ENCODE measurements at places on chromosomes 1 and 21. TPM values are rescaled to one million over a fixed set of nuclear protein-coding genes. Genes with fewer than 3 reads are reported as not detected.

CFAP45 gene
- 1.2 TPM for total RNA-seq

TRAF3IP3 gene
- 166 TPM for total RNA-seq

COA6 gene
- 20.7 TPM for total RNA-seq

- DNase-seq, result no peak
These were observed 31.3 kb upstream of the KCNA2 start for GRCh38 chr1:110637475-110637874.

- no peak for DNase-seq
These were observed 472.6 kb upstream of the DEPDC1 start for GRCh38 chr1:68969441-68969840.

- DNase-seq, result no peak
These were observed 154.4 kb downstream of the PTPRU start for GRCh38 chr1:29390491-29391361.

ASPM gene
- total RNA-seq, result 0.46 TPM

DNA sequence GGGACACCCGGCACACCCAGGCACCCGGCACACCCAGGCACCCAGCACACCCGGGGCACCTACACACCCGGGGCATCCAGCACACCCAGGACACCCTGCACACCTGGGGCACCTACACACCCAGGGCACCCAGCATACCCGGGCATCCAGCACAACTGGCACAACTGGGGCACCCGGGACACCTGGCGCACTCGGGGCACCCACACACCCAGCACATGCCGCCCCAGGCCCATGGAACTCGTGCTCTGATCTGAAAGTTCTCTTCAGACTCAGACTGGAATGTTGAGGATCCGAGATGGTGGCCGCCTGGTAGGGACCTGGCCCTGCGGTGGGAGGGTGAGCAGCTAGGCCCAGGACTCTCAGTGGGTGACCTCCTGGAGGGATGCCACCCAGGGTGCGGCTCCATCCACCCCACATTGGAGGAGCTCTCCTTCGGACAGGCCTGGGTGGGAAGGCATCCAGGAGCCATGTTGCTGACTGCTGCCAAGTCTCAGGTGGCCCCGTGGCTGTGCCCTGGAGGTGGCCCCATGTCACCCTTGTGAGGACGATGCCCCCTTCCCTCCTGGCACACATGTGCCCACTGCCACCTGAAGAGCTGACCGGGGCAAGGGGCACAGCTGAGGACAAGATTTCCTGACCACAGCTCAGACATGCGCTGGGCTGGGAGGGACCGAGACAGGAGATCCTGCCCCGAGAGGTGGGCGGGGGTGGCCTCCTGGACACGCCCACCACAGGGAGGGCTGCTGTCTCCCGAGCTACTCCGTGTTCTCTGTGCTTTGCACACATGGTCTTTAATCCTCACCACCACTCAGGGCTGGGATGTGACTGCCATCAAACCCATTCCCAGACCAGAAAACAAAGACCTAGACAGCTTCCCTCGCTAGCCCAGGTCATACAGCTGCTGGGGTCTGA is 37.0 kb downstream of the UBE2G2 start:
- DNase-seq, result no peak

DNA sequence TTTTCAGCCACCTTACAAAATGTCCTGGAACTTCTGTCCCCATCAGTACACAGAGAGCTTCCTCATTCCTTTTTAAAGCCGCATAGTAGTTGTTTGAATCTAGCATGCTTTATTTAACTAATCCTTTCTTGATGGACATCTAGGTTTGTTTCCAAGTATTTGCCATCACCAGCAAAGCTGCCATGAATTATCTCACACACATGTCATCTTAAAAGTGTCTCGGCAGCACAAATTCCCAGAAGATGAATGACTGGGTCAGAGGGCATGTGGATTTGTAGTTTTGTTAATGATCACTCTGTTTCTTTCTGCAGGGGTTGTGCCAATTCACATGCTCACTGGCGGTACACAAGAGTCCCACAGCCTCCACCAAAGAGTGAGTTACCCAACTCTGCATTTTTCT is 68.3 kb downstream of the CLIC6 start:
- DNase-seq, result no peak

DNA sequence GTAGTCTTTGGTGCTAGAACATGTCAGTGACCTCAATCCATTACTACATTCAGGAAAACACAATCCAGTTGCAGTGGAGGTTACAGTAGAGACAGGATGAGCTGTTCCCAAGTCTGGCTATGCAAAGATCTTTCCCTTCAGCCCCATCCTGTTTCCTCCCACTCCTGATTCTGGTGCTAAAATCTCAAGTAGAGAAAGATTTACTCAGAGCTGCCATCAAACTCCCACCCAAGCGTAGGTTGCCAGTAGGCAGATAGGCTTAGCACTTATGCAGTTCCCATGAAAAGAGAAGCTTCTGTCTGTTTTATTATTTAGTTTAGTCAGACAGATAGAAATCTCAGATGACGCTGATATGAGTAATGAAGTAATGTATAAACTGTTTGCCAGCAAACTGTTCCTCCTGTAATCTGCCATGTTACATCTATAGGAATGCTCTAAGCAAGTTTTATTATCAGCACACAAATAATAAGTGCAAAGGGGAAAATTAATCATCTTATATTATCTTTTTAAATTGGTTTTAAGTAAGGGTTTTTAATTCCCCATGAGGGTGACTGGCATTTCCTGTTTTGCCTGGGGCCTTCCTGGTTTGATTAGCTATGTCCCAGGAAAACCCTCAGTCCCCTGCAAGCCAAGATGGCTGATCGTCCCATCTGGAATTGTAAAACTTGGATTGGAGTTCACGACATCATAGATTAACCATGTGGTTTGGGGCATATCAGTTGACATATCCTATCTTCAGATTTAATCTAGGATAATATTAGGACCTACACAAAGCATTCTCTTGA is 188.3 kb upstream of the PALMD start:
- DNase-seq, result no peak

DNA sequence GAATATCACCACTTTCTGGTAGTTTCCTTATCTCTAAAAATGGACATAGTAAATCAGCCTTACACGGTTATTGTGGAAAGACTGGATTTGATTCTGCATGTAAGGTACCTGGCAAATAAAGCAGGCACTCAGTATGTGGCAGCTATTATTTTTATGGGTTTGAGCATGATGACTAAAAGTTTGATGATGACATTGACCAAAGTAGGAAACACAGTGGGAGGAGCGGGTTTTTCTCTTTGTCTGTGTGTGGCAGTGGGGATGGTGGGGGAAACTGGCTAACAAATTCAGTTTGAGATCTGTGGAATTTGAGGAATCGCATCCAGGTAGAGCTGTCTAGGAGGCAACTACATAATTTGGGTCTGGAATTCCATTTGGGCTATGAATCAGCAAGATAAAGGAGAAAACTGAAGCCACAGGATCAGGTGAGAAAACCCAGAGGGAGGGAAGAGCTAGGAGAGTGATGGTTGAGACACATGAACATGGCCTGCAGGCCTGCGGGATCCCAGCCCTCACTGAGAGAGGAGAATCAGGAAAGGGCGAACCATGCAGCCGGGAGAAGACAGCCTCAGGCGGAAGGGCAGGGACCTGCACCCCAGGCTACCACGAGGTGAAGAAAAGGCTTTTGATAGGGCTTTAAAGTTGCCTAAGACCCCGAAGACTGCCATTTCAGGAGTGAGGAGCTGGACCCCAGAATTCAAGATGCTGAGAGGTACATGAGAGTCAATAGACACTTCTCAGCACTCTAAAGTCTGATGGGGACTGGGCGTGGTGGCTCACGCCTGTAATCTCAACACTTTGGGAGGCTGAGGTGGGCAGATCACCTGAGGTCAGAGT is 52.2 kb downstream of the MEF2D start:
- DNase-seq, result no peak

DNA sequence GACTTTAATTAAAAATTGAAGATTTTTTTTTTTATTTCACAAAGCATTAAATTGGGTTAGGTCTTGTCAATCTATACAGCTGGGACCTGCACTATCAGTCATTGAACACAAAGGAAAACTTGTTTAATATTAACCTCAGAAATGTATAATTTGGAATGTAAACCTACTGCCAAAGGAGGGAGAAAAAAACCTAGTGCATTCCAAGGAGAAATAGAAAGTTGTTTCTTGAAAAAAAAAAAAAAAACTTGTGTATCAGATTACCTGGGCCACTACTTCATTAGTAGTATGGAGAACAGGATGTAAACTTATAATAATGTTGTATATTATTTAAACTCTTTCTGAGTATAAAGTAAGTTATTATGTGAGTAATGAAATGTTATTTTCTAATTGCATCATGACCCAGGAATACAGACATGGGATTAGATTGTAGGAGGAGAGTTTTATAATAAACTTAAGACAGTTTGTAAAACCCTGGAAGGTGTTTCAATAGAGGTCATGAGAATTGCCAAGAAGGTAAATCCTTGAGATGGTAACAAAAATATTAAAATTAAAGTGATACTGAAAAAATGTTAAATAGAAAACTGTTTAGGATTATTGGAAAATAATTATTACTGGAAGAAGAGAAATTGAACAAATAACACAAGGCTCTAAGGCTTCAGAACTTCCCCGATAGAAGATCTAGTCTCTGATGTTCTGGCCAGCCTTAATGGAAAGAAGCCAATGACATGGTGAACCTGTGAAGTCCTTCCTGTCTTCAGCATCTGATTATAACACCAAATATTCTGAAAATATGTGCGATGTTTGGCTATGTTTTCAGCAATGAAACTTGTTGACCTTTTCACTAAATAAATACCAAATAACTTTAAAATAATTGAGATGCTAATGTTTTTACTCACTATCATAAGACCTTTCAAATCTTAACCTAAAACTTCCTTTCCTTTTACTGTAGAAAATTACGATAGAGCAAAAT is 412.8 kb upstream of the LYPLAL1 start:
- no peak for DNase-seq

- DNase-seq, result no peak
These were observed 856 bp downstream of the NRDC start for GRCh38 chr1:51877434-51878307.
